T-cell (primary cell): ENCODE measurements at places on chromosomes 2 and 18. TPM values are rescaled to one million over a fixed set of nuclear protein-coding genes. Genes with fewer than 3 reads are reported as not detected.

DNA sequence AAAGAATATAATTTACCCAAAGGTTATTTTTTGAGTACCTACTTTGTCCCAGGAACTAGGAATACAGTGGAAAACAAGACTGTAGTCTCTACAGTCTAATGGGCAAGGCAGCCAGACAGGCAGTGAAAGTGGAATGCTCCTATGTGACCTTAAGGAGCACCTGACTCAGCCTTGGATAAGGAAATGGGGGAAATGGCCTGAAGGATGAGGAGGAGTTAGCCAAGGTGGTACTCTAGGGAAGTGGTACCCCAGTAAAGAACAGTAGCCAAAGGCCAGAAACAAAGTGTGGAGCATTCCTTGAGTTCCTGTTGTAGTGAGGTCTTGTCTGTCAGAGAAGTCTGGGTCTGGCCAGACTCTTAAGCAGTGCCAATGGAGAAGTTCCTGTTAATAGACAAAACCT is 6.0 kb downstream of the ZNF397 start:
- H3K4me1 ChIP-seq = no peaks in the 10 kb centered on the region
- H3K27ac ChIP-seq = no peak overlapping the region
- no peak for DNase-seq
- H3K36me3 ChIP-seq = peaks cover 74% of the 10 kb centered on the region

The C18orf54 gene
- 2.7 TPM for total RNA-seq

The GALNT13 gene
- total RNA-seq = not detected

DNA sequence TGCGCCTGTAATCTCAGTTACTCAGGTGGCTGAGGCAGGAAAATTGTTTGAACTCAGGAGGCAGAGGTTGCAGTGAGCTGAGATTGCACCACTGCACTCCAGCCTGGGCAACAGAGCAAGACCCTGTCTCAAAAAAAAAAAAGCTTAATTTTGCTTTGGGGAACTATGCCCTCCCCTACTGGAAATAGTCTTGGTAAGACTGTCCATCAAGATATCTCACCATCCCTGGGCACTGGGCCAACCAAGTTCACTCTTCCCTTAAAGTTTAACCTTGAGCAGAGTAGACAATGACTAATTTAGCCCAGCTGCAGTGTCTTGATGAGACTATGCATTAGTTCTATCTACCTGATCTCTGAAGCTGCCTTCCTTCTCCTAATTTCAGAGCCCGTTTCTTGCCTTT is 44.7 kb downstream of the ASXL2 start:
- no peak for DNase-seq
- no peaks in the 10 kb centered on the region for H3K27me3 ChIP-seq
- H3K27ac ChIP-seq = no peak overlapping the region
- H3K4me1 ChIP-seq = peaks cover 14% of the 10 kb centered on the region

- DNase-seq = no peak
- no peaks in the 10 kb centered on the region for H3K36me3 ChIP-seq
- H3K27ac ChIP-seq = no peak overlapping the region
- no peak overlapping the region for H3K4me3 ChIP-seq
- peaks cover 20% of the 10 kb centered on the region for H3K4me1 ChIP-seq
Observed at GRCh38 chr2:224520064-224520463, 65.1 kb downstream of the CUL3 start.

The MAL gene
- total RNA-seq = 150 TPM

DNA sequence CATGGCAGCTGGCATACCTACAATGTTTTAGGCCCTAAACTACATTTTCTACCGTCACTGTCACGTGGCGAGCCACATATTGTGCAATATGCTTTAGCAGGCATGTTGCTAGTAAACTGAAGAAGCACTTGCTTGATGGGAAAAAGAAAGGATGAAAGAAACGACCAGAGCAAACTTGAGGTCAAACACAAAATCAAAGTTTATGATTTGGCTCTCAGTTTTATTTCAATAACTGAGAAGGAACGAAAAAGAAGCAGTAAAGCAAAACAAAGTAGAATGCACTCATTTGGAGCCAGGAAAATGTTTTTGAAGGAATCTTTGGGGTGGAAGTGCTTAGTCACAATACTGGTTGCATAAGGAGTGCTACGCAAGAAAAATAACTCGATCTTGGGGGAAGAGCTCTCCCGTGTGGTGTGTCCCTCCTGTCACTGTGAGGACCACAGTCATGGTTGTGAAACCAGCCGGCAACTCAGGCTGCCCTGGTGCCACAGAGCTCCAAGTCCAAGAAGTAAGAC is 349.8 kb downstream of the RBM43 start:
- no peaks in the 10 kb centered on the region for H3K36me3 ChIP-seq
- no peak overlapping the region for H3K4me3 ChIP-seq
- H3K27me3 ChIP-seq = no peaks in the 10 kb centered on the region
- H3K27ac ChIP-seq = no peak overlapping the region
- no peak for DNase-seq

DNA sequence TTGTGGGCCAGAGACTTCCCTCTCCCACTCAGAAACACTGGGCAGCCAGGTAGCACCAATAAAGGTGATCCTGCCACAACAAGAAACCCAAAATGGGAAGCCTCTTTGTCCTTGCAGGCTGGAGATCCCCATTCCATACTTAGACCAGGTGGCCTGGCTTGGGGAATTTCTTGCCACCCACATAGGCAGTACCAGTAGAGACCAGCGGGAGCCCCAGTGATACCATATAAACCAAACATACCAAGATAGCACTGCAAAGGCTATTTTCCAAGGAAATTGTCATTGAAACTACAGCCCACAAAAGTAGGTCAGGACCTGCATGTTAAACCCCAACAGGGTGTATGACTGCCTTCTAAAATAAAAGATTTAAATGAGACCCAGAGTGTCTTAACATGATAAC is 171.6 kb downstream of the DIS3L2 start:
- peaks cover 27% of the 10 kb centered on the region for H3K4me1 ChIP-seq
- DNase-seq = no peak
- H3K36me3 ChIP-seq = peaks cover 2% of the 10 kb centered on the region
- no peaks in the 10 kb centered on the region for H3K27me3 ChIP-seq

The GPR155 gene
- total RNA-seq = 15.5 TPM
